ENCODE measurements at places on chromosomes 7 and 10. TPM values are rescaled to one million over a fixed set of nuclear protein-coding genes. Genes with fewer than 3 reads are reported as not detected.

The STAMBPL1 gene
- total RNA-seq: 1.6 TPM

The SRRM3 gene
- 4.6 TPM for total RNA-seq

The ADCY1 gene
- total RNA-seq: 7.4 TPM

DNA sequence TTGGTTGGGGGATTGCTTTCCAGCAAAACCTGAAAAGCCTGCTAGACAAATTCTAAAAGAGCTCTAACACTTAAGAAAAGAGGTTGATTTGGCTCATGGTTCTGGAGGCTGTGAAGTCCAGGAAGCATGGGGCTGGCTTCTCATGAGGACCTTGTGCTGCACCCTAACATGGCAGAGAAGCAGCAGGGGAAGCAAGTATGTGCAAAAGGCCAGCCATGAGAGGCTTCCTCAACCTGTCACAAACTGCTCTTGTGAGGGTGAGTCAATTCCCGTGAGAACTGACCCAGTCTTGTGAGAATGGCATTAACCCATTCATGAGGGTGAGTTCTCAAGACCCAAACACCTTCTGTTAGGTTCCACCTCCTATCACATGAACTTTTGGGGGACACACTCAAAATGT, 54.3 kb upstream of the IGFBP3 start:
- no peaks in the 10 kb centered on the region for H3K4me1 ChIP-seq
- H3K27me3 ChIP-seq: no peaks in the 10 kb centered on the region
- H3K4me3 ChIP-seq: no peak overlapping the region
- no peak overlapping the region for H3K27ac ChIP-seq

DNA sequence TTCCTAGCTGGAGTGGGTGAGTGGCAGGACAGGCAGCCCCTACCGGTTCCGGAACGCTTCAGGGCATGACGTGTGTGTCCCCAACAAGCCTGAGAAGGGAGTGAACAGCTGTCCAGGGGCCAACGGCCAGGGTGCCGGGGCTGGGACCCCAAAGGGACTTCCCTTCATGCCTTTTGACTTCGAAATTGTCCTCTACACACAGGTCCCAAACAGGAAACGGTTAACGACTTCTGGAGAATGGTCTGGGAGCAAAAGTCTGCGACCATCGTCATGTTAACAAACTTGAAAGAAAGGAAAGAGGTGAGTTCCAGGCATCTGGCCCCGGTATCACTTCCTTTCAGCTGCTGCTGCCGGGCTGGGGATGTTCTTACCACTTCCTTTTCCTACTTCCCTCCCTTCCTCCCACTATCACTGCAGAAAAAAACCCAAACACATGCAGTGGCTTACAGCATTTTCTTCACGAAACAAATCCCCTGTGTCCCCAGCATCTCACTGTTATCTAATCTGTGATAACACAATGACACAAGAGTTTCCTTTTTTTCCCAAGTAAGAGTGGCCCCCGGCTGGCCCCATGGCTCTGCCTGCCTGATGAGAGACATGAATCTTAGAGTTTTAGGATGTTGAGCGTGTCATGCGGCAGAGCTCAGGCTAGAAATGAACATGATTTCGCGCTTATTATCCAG, 63.2 kb downstream of the MKI67 start:
- H3K27me3 ChIP-seq: no peaks in the 10 kb centered on the region
- peaks cover 18% of the 10 kb centered on the region for H3K4me1 ChIP-seq
- no peaks in the 10 kb centered on the region for H3K36me3 ChIP-seq
- H3K4me3 ChIP-seq: no peak overlapping the region

GRCh38 chr7:48087349-48087748, 1.7 kb upstream of the UPP1 start:
- no peak for DNase-seq
- peaks cover 15% of the 10 kb centered on the region for H3K4me1 ChIP-seq
- H3K36me3 ChIP-seq: no peaks in the 10 kb centered on the region
- H3K4me3 ChIP-seq: no peak overlapping the region

DNA sequence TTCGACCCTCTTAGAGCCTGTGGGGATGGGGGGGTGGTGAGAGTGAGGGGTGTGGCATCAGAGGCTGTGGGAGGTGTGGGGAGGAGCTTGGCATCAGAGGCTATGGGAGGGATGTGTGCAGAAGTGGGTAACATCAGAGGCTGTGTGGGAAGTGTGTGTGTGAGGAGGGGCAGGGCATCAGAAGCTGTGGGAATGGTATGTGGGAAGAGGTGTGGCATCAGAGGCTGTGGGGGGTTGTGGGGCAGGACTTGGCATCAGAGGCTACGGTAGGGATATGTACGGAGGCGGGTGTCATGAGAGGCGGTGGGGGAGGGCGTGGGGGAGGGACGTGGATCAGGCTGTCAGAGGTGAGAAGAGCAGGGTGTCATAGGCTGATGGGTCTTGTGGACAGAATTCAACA, 97.4 kb downstream of the SEC23IP start:
- no peaks in the 10 kb centered on the region for H3K4me1 ChIP-seq
- DNase-seq: no peak
- H3K36me3 ChIP-seq: no peaks in the 10 kb centered on the region
- no peak overlapping the region for H3K27ac ChIP-seq
- no peak overlapping the region for H3K4me3 ChIP-seq

- H3K4me3 ChIP-seq: no peak overlapping the region
- no peaks in the 10 kb centered on the region for H3K27me3 ChIP-seq
- no peaks in the 10 kb centered on the region for H3K4me1 ChIP-seq
- H3K36me3 ChIP-seq: peaks cover 4% of the 10 kb centered on the region
Measured at GRCh38 chr10:97270523-97271154, 21.8 kb downstream of the ARHGAP19 start.

- no peak for DNase-seq
- no peaks in the 10 kb centered on the region for H3K36me3 ChIP-seq
- H3K4me1 ChIP-seq: no peaks in the 10 kb centered on the region
- H3K27ac ChIP-seq: no peak overlapping the region
- no peak overlapping the region for H3K4me3 ChIP-seq
Measured at GRCh38 chr7:126460664-126461063, 792.1 kb downstream of the GRM8 start.

Measured in neural progenitor cell (in vitro differentiated cells).